Esophagus mucosa (tissue), 1 donor: ENCODE measurements at places on chromosomes 4 and X.

GRCh38 chrX:13485167-13485566 lies 84.2 kb upstream of the EGFL6 start:
- no peak for ATAC-seq

GRCh38 chrX:93637591-93637990 lies 35.8 kb downstream of the NAP1L3 start:
- ATAC-seq: no peak

DNA sequence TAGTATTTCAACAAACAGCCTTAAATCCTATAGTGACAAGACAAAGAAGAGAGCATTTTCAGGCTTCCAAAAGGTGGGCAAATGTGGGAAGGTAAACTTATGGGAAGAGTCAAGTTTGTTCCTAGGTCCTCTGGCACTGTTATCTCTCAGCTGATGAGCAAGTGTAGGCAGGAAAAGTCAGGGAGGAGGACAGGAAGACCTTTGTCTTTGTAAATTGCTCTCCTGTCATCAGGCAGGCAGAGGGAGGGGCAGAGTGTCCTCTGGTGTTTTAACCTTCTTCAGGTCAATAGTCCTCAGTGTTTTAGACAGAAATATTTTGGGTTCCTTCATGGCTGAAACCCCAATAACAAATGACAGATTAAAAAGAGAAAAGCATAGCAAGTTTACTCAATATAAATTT lies 13.5 kb upstream of the GEMIN8 start:
- no peak for ATAC-seq

- no peak for ATAC-seq
Measured at GRCh38 chr4:37224854-37225253, 19.7 kb upstream of the NWD2 start.
